Metanephros (tissue), 2 donors: ENCODE measurements at places on chromosomes 3 and 15. TPM values are rescaled to one million over a fixed set of nuclear protein-coding genes. Genes with fewer than 3 reads are reported as not detected.

Gene SCN5A
- total RNA-seq = 0.76 TPM

Gene CELSR3
- 0.70 TPM for total RNA-seq

Gene DTX3L
- total RNA-seq = 16.2 TPM

Gene VEPH1
- 47.6 TPM for total RNA-seq

Gene AP3B2
- 2.1 TPM for total RNA-seq
